ENCODE measurements at places on chromosomes 4 and X.

GRCh38 chr4:123556526-123556925 lies 159.9 kb downstream of the SPRY1 start:
- no peak for DNase-seq

DNA sequence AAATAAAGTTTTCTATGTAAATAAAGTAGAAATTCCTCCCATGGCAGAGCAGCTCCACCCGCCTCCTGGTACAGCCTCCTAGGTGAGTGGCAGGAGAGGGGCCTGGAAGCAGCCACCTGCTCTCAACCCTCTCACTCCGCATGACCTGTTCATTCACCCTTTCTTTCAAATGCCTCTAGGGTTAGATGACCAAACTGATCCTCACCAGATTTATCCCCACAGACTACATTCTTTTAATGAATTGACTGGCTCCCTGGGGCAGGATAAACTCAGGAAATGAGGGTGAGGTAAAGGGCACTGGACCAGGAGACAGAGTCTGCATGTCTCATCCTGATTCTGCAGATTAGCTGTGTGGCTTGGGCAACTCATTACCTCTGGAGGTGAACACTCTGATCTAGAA lies 32.6 kb upstream of the NKX6-1 start:
- no peak for DNase-seq

DNA sequence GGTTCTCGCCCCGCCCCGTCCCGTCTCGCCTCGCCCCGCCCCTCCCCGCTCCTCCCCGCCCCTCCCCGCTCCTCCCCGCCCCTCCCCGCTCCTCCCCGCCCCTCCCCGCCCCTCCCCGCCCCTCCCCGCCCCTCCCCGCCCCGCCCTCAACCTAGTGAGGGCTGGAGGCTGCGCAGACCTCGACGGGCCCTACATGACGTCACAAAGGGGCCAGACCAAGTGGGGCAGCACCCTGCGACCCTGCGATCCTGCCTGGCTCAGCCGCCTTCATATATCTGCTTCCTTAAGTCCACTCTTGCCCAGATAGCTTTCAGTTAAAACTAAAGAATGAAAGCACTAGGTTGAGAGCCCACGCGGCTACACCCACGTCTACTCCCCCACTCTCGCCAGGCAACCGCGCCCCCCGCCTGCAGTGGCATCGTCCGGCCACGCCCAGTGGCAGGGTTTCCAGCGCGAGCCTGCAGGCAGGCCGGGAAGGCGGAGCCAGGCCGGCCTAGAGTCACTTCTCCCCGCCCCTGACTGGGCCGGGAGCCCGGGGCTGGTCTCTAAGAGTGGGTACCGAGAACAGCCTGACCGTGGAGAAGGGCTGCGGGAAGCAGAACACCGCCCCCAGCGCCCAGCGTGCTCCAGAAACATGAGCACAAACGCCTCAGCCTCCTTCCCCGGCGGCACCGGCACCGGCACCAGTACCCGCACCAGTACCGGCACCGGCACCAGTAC lies 1.5 kb upstream of the MAOA start:
- peak; percentile 70 for DNase-seq

- DNase-seq: no peak
These were observed 83.5 kb downstream of the CHRNA9 start for GRCh38 chr4:40418430-40419230.

DNA sequence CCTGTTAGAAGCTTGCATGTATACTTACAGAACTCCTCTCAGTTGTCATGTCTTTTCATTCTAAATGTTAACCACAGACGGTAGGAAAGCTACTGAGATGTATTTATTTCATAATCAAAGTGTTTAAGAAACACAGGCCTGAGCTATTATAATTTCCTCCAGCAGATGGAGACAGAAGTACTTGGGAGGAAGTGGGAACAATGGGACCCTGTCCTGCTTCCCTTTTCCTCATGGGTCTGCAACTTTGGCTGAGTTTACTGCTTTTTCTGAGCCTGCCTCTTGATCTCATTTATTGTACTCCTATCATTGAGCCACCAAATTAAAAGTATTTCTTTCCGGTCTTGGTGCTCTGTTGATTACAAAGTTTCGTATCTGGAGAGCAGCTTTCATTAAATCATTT lies 67.7 kb upstream of the SPANXN2 start:
- DNase-seq: no peak

DNA sequence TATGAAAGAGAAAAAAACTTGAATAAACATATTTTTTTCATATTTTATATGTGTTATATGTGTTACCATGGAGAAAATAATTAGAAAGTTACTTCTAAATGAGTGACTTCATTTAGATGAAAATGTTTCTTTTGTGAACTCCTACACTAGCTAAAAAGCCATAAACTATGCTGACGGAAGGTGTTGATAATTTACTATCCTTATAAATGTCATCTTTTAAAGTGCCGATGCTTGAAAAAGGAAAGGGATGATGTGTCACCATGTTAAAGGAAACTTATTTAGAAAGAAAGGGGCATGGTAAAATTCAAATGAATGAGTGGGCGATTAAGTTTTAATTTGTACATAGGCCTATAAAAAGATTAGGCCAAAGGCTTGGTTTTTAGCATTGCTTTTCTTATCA lies 133.8 kb downstream of the SPRY1 start:
- DNase-seq: no peak

DNA sequence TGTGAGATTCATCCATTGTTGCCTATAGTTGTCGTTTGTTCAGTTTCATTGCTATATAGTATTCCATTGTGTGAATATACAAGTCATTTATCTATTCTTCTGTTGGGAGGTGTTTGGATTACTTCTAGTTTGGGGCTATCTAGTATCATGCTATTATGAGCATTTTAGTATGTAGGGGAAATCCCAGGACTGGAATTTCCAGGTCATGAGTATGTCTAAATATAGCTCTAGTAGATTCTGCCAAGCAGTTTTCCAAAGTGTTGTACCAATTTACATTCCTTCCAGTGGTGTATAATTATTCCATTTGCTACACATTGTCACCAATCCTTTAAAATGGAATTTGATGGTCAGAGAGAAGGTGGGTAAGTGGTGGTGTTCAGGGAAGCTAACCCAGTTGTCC lies 30.1 kb downstream of the EGFL6 start:
- no peak for DNase-seq

DNA sequence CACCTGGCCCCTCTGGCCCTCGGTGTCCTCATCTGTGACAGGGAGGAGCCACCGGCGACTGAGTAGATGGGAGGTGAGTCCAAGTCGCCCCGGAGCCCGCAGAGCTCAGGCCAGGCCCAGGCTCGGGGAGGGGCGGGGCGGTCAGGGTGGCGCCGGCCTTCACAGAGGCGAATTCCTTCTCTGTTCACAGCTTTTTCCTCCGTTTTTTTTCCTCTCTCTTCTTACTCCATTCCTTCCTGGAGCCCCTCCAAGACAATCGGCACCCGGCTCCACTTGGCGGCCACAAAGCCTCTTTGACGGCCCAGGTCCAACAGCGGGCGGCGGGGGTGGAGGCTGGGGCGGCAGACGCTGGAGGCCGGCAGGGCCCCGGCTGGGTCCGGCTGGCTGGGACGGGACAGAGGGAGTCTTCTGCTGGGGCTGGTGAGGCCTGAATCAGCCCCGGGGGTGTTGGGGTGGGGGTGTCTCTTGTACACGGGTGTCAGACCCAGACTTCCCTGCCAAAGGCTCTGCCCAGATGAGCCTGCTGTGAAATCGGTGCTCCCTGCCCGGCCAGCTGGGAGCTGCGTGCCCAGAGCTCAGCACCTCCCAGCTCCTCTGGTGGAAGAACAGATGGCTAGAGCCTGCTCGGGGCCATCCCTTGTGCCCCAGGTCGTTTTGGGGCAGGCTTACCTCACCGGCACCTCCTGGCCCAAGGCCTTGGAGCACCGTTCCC lies 22.6 kb downstream of the FGFRL1 start:
- DNase-seq: no peak

- DNase-seq: no peak
These were observed 953 bp downstream of the EPGN start for GRCh38 chr4:74309223-74309622.

GRCh38 chr4:45294464-45294863 lies 568.1 kb upstream of the GNPDA2 start:
- no peak for DNase-seq

- DNase-seq: no peak
These were observed 485.0 kb upstream of the FAT1 start for GRCh38 chr4:187208651-187209050.

GRCh38 chr4:124642846-124643245 lies 69.7 kb downstream of the ANKRD50 start:
- DNase-seq: no peak

DNA sequence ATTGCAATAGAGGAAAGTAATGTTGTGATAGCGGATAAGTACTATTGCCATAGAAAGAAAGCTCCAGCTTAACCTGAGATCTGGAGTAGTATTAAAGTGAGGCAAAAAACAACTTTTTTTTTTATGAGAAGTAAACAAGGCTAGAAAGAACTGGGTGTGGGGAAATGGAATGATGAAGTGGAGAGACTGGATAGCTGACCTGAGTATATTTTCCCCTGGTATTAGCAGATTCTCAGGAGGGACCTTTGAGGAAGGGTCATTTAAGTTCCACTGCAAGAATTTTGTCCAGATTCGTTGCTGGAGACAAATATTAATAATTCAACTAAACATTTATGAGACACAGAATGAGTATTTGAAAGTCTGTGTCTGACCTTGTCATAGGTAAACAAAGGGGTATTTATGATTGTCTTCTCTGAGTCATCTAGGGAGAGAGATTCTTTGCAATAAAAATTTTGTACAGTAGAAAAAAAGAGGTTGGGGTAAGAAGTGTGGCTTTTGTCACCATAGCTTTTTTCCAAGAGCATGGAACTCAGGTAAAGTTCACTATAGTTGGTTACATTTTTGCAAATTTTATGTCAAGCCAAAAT lies 2095.9 kb downstream of the ARAP2 start:
- no peak for DNase-seq

GRCh38 chrX:24166078-24166477 lies 16.5 kb downstream of the ZFX start:
- no peak for DNase-seq

- DNase-seq: no peak
These were observed 243.1 kb upstream of the PSAPL1 start for GRCh38 chr4:7677799-7678301.

DNA sequence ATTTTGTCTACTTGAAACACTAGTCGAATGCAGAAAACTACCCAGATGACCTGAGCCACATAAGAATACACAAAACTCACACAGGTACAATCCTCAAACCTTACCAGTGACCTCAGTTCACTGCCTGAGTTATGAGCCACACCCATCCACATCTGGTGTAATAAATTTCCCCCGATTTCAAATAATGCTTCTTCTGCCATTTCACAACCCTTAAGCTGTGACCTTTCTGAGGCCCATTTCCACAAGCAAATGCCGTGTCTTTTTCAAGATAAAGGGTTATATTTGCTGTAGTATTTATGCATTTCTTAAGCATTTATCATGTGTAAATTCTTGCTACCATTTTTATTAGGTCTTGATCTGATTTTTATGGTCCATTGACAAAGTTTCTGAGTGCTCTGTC lies 1.8 kb upstream of the ARHGEF38 start:
- DNase-seq: no peak

GRCh38 chr4:2142630-2143427 lies 83.7 kb downstream of the NAT8L start:
- no peak for DNase-seq

DNA sequence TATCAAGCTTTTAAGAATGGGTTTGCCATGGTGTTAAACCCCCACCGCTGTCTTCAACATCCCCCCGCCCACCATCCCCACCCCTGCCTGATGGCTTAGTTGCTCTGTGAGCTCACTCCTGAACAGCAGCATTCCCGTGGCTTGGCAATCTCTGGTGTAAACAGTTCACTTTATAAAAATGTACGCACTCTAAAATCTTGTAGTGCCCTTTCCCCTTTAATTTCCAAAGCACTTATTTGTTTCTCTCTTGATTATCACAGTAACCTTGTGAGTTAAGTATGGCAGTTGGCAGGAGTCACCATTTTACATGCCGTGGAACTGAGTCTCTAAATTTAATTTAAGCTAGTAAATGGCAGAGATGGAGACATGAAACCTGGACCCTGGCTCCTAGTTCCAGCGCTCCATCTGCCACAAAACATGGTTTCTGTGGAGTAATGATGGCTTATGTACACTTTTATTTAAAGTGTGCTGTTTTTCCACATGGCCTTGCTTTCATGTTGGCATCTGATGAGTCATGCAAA lies 123.1 kb downstream of the AFF1 start:
- no peak for DNase-seq

- DNase-seq: no peak
These were observed 94.6 kb downstream of the AKAP4 start for GRCh38 chrX:50106051-50106675.

DNA sequence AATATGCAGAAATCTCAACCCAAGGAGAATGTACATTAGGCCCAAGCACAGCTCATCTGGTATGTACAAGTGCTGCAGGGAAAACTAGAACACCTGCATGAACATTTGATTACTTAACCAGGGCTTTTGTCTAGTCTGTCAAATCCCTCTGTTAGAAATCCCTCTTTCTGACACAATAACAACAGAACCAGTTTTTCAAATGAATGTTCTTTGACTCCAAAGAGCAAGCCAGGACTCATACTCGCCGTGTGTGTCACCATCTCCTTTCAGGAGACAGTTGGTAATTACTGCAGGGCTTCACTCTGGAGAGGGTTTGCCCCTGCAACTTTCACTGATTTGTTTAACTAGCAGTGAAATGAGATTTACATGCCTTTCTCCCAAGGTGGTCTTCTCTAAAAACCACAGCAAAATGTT lies 143.0 kb upstream of the FAM241A start:
- no peak for DNase-seq

GRCh38 chr4:16289897-16290554 lies 63.8 kb upstream of the TAPT1 start:
- DNase-seq: no peak

DNA sequence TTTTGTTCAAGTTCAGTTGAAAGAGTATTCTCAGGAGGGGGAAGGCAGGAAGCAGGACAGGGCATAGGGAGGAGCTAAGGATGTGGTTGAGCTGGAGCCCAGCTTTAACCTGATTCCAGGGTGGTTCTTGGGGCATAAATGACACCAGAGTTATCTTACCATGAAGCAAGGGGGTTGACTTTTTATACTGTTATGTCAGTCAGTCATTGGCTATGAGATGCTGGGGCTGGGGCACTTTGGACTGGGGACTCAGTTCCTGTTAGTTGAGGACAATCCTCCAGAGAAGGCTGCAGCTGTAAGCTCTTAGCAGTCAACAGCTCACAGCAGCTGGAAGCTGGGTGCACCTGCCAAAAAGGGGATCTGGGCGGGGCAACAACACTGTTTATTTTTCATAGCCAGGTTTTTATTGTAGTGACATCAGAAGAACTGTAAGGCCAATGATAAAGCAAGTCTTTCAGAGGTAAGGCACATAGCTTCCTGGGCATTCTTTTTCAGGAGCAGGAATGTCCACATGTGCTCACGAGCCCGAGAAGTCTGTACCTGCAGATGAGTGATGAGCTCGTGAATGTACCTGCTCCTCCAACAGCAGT lies 78.5 kb downstream of the MID1IP1 start:
- no peak for DNase-seq

DNA sequence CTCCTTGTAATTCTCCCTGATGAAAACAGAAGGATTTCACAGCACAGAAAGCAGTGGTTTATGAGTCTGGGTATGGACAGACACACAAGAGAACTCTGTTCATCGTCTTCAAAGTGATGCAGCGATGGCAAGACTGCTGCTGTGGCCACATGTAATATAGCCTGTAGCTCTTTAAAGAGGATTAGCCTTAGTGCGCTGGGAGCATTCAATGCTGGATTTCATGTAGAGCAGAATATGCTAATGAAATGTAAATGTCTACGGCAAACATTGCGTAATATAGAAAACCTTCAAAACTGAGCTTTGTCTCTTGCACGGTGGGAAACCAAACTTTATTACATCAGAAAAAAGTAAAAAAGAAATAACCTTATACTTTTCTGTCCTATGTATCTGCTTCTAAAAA lies 42.9 kb downstream of the ALPK1 start:
- DNase-seq: no peak
